Right lung (tissue), 10 donors: ENCODE measurements at places on chromosomes 1 and 21.
A peak's percentile ranks its signal among the peaks of the same experiment; 100 is the strongest.

- no peak for DNase-seq
Measured at GRCh38 chr1:25474439-25475047, 43.8 kb downstream of the MACO1 start.

DNA sequence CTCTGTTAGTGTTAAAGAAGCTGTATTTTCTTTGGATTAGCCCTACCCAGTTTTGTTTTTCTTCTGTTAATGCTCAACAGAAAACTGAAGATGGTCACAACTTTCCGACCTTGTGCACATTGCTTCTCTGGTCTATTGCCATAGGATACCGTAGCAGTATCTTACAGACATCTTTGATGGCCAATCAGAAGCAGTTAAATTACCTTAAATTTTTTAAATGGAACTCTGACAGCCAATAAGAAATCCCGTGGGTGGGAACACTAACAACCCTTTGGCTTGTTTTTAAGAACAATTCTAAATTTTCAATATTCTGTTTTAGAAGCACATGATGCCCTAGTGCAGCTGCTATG lies 17.2 kb downstream of the NFYC start:
- DNase-seq = no peak

- DNase-seq = no peak
Measured at GRCh38 chr1:67031121-67031858, 22.7 kb downstream of the SLC35D1 start.

GRCh38 chr1:100349246-100349645 lies 3.1 kb upstream of the CDC14A start:
- DNase-seq = no peak

DNA sequence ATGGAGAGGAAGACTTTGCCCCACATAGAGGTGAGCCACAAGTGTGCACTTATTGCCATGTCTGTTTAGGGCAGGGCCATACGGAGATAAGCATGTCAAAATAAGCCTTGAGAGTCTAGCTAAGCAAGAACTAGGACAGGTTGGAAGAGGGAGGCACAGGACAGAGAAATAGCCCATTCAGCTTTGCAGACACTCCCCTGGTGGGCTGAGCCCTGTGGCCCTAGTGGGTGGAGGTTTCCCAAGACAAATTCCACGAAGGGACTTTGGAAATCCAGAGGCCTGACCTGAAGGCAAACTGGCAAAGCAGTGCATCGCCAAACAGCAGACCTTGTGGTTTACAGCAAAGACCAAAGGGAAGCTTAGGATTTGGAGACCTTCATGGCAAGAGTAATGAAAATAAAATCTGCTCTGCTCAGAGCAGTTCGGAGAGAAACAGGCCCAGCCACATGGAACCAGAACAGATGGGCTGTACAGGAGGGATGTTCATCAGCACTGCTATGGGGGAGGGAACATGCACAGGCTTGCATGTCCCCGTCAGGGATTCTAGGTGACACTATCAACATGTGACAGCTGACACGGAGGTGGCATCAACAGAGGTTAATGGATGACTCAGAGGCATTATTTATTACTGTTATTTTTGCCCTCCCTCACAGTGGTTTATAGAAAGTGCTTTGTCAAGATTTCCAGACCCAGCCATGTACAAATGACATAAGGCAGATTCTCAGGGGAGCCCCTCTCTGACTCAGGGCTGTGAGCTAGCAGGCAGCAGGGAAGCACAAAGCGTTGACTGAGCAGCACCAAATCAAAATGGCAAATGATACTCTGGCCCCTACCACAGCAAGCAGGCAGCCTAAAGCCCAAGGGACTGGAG lies 90.1 kb upstream of the IRF2BP2 start:
- no peak for DNase-seq

DNA sequence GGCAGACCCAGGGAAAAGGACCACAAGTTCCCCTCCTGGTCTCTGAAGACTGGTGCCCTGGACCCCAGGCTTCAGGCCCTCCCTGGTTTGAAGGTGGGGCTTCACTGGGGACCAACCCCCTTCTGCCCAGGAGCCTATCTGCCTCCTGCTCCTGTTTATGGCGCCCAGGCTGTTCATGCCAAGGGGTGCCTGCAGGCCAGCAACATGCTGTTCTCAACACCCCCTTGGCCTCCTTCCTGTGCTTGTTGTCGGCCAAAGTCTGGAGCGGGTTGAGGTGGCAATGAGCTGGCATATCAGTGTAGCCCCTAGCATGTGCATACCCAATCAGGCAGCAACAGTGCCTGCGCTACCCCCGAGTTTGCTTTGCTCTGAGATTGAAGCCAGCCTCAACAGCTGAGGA lies 46.3 kb downstream of the ATP6V1G3 start:
- DNase-seq = no peak

DNA sequence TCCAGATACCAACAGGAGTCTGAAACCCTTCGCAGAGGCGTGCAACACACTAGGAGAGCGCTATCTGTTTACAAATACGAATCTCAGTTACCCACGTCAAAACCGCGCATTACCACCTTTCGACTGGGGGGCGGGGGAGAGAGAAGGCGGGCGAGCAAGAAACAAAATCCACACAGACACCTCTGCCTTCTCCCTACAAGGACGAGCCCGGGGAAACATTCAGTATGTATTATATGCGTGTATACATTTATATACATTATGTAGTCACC lies 722 bp downstream of the TUT4 start:
- no peak for DNase-seq

DNA sequence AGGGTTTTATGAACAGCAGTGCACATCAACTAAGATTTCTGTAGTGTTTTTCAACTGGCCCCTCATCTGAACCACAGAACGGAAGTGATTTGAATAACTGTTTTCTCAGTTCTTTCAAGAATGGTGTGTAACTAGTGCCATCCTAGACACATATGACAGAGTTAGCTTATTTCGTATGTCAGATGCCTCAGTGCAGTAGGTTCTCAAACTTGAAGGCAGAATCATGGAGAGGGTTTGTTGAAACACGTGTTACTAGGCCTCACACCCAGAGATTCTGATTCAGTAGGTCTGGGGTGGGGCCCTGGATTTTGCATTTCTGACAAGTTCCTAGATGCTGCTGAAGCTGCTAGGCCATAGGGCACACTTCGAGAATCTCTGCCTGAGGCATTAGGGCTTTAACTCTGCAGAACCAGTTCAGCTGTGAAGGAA lies 49.0 kb downstream of the SCCPDH start:
- no peak for DNase-seq

DNA sequence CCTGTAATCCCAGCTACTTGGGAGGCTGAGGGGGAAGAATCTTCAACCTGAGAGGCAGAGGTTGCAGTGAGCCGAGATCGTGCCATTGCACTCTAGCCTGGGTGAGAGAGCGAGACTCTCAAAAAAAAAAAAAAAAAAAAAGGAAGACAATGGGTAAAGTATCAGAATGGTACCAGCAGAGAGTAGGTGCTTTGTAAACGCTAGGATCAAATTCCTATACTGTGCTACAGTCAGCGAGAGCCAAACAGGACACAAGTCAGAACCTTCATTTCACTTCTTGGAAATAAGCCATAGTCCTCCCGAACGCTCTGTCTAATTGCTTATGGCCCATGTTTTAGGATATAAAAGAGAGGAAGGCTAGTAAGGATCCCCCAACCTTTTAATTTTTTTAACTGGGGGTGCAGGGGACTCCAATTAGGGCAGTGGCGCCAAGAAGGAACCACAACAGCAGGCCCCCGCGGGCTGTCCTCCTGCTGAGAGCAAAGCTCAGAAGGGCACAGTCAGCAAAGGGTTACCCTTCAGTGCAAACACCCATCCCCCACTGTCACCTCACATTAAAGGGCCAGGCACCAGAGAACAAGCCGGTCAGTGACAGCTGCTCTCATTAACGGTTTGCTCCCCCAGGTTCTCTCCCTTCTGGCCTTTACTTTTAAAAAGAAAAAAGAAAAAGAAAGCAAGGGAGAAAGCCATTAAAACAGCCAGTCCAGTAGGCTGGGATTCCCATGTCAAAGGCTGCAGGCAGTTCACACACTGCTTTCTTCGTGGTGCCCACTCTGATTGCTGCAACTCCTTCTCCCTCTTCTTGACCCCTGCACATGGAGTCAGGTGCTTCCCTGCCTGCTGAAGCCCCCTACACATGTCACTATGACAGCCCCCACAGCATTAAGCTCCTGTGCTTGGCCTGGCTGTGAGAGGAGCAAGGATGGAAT lies 69.4 kb downstream of the PLPP3 start:
- no peak for DNase-seq

DNA sequence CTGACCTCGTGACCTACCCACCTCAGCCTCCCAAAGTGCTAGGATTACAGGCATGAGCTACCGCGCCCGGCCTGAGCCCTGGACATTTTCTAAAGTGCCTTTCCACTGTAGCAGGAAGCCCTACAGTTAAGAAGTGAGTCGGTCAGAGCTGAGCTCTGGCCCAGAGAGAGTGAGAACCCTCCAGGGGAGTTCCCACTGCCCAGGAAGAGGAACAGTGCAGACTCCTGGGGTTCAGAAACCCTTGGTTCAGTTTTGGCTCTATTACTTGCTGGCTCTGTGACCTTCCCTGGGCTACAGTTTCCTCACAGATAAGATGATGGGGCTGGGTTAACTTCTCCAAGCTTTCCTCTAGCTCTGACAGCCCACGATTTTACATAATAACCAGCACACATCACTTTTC lies 20.9 kb downstream of the SLC9A1 start:
- no peak for DNase-seq

DNA sequence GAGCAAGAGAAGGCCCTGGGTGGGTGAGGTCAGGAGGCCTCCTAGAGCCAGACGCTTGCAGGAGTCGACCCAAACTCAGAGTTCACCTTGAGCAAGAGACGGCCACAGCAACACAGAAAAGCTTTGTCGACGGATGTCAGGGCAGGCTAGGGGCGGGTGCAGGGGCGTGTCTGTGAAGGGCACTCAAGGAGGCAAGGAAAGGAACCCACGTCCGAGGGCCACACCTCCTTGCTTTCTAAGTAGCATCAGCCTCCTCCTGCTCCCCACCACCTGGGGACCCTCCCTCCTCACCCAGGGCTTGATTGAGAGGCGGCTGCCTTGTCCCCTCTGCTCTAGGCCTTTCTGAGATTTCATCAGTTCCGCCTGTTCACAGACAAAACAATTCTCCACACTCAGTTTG lies 92.1 kb downstream of the OMA1 start:
- no peak for DNase-seq

GRCh38 chr1:110676970-110677369 lies 2.2 kb upstream of the KCNA3 start:
- DNase-seq = no peak

- no peak for DNase-seq
Measured at GRCh38 chr1:158147869-158148268, 32.8 kb upstream of the CD1D start.

GRCh38 chr1:50300297-50300696 lies 122.9 kb downstream of the DMRTA2 start:
- DNase-seq = no peak

DNA sequence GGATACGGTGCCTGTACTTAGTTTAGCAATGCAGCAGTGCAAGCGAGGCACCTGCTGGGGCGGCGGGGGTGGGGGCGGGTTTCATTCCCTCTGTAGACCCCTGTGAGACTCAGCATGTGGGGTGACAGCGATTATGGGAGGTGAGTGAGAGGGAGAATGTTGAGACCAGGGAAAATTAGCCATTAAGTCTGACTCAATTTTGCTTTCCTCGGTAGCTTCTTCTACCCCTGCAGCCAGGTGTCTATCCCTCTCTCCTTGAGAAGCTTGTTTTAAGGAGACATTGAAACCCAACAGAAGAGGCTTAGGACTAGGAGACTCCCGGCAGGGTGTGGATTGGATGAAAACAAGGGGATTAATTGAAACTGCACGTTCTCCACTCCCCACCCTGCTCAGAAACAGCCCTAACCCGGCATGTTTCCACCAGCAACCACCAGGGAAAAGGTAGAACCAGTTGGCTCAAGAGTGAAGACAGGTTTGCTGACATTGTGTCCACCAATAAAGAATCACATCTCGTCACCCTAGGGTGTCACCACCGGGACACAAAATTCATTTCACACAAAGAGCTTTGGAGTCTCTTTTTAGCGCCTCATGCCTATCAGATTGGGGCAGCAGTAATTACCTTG lies 20.6 kb upstream of the ATF3 start:
- no peak for DNase-seq

- no peak for DNase-seq
Measured at GRCh38 chr1:84122780-84123382, 21.2 kb upstream of the PRKACB start.

DNA sequence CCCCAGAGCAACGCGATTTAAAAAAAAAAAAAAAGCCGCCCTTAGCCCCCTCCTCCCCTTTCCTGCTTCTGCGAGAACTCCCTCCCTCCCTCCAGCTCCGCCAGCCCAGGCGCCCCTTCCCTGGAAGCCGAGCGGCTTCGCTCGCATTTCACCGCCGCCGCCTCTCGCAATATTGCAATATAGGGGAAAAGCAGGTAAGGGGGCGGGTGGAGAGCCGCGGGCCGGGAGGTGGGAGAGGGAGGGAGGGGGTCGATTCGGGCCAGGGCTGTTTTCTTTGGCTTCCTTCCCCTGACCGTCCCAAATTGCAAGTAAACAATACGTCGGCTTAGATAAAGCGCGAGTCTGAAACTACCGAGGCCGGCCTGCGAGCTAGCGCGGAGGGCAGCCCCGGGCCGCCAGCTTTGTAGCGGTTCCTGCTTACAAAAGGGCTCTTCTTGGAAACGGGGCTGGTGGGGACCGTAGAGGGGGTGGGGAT lies 408 bp downstream of the LMO4 start:
- peak; percentile 58 for DNase-seq

GRCh38 chr1:180227861-180228647 lies 2.0 kb upstream of the LHX4 start:
- DNase-seq = no peak

GRCh38 chr1:29361686-29362085 lies 125.4 kb downstream of the PTPRU start:
- DNase-seq = no peak

GRCh38 chr1:2778220-2778592 lies 23.3 kb downstream of the TTC34 start:
- DNase-seq = peak; percentile 39

- no peak for DNase-seq
Measured at GRCh38 chr1:166840309-166841274, 1.3 kb downstream of the POGK start.

DNA sequence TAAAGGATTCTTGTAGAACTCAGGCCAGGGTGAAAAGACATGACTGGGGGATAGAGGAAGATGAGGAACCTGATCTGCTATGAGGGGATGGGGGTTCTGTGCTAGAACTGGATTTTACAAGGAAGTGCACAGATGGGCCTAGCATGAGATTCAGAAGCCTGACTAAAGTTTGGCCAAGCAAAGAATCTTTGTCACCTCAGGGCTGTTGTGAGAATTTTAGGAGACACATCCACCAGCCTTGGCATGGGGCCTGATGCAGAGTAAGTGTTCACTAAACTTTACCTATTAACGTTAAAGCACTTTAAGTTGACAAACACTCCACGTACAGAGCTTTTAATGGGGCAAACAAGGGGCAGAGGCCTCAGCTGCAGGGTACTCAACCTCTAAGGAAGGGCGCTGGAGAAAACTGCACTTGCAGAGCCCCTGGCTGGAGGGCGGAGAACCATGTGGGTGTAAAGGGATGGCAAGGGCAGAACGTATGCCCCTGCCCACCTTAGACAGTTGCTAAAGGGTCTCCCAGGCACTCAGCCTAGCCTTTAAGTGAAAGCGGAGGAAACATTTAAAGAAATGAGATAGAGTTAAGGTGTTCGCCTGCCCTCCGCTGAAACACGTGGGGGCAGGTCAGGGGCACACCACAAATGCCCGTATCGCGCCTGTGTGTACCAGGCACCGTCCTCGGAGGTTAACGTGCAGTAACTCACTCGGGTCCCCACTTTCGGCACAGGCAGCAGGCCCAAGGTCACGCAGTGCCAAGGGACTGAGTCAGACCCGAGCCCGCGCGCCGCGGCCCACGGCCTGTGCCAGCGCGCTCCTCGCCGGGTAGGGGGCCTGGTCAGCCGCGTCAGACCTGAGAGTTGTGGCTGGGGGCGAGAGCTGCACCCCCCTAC lies 990 bp upstream of the MRPS6 start:
- DNase-seq = peak; percentile 36
